ENCODE measurements at places on chromosomes 12 and 14.
A peak's percentile ranks its signal among the peaks of the same experiment; 100 is the strongest.

GRCh38 chr12:110289044-110289710, 8.1 kb downstream of the ATP2A2 start:
- DNase-seq = no peak

DNA sequence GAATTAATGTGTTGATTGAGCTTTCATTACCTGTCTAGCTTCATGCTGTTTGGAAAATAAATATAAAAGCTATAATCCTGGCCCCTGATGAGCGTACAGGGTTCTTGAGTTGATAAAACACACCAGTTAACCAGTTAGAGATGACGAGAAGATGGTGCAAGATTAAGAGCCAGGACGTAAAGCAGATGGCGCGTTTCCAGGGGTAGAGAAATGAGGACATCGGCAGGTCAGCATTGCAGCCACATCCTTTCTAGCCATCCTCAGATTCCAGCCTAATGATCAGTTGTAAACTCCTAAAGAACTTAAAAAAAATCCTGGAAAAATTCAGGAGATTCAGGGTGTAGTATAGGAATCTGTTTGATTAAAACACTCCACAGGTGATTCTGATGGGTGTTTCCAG, 203.7 kb downstream of the CACNA1C start:
- DNase-seq = no peak

DNA sequence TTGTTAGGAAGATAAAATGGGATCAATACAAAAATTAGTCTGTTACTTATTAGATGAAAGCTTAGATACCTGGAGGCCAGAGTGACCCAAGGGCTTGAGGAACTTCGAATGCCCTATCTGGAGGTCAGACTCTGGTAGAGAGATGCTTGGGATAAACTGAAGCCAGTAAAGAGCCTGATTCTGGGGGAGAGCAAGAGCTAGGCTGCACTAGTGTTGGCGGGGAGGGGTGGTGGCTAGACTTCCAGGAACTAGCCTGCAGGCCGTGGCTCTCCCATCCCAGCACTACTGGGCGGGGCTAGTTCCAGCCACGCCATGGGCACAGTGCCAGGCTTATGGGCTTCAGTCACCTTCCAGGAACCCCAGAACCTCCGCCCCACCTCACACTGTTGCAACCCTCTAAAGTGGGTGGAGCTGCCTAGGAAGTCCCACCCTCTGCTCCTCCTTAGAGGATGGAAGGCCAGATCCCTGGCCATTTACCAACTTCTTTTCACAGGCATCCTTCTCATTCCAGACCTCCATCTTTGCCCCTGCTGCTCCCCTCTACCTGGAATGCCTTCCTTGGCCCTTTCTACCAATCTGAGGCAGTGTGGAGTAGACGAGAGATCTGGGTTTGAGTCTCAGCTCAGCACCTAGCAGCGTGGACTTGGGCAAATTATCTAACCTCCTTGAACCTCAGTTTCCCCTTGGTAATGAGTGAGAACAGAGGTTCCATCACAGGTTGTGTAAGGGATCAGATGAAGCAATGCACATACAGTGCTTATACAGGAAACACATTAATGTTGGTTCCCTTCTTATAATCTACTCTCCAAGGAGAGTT, 6.3 kb upstream of the NFE2 start:
- DNase-seq = peak; percentile 10

GRCh38 chr14:61430066-61430757, 108.8 kb downstream of the PRKCH start:
- no peak for DNase-seq

GRCh38 chr12:109512608-109513007, 35.2 kb downstream of the UBE3B start:
- no peak for DNase-seq

DNA sequence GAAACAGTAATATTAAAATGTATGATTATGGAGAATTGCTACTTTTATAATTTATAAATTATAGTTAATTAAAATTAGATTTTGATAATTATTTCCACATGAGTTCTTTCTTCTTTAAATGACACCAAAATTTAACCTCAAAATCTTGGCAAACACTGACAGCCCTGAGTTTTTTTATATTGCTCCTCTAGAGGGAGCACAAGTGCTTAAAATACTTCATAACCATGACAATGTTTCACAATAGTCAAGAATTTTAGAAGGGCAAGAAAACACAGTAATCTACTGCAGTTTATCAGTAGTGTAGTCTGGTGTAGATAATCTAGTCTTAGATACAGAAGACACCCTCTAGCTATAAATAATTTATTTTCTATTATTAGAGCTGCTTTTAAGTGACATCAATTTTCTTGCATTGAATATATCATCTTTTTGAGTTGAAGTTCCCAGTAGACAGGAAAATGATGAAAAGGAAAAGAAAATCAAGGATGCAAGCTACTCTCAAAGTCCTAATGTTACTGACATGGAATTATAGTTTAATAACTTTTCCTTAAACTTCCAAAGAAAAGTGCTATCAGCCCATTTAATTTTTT, 14.3 kb upstream of the PTGER2 start:
- peak; percentile 53 for DNase-seq

DNA sequence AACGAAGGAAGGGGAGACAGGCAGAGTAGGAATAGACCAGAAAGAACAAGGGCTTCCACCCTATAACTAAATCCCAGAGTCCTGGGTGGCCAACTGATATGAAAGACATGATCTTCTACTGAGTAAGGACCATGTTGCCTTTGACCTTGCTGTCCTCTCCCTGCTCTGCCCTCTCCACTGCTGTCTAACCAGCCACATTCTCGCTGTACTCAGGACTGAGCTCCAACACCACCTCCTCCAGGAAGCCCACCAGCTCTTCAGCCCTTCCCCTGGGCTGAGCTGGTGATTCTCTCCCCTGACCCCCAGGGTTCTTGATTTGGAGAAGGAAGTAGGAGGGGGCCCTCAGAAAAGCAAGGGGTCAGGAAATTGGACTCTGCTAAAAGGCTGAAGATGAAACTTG, 159.2 kb downstream of the DICER1 start:
- DNase-seq = no peak

DNA sequence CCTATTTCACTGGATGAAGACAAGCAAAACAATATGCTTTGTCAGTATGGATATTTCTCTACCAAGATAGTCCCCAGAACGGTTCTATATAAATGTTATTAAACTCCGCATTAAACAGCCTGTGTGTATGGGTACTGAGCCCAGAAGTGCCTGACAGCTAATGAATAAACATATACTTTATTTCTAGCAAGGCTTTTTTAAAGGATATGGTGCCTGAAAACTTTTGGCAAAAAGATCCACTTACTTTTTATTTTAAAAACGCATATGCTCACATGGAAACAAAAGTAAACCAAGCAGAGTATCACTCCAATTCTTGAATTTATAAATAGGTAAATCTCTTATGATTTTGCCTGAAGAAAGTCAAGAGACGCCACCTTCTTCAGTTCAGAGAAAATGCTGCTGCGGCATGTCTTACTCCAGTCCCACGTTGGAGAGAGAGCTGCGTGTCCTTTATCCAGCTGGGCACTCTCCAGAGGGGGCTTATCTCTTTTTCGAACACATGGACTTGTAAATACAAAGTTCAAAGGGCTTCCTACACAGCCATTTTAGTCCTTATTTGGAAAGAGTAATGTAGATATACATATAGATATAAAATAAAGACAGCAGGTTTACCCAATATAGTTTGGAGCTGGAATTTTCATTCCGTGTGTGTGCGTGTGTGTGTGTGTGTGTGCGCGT, 264.2 kb downstream of the ADAMTS20 start:
- no peak for DNase-seq

- no peak for DNase-seq
These were observed 11.8 kb upstream of the MYBPC1 start for GRCh38 chr12:101582937-101583336.

DNA sequence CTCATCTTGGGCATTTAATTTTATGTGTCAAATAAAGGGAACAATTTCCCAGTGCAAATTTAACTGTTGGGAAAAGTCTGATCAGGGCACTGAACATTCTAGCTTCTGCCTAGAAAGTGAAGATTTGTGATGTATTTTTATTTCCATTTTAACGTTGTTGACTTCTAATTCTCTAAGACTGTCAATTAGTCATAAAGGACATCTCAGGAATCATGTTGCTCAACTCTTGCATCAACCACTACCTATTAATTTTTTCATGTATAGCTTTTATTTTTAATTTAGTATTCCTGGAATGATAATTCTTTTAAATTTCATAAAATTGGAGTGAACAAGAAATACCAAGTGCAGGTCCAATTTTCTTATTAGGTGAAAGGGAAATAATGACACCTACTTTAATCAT, 87.9 kb upstream of the METAP2 start:
- no peak for DNase-seq

DNA sequence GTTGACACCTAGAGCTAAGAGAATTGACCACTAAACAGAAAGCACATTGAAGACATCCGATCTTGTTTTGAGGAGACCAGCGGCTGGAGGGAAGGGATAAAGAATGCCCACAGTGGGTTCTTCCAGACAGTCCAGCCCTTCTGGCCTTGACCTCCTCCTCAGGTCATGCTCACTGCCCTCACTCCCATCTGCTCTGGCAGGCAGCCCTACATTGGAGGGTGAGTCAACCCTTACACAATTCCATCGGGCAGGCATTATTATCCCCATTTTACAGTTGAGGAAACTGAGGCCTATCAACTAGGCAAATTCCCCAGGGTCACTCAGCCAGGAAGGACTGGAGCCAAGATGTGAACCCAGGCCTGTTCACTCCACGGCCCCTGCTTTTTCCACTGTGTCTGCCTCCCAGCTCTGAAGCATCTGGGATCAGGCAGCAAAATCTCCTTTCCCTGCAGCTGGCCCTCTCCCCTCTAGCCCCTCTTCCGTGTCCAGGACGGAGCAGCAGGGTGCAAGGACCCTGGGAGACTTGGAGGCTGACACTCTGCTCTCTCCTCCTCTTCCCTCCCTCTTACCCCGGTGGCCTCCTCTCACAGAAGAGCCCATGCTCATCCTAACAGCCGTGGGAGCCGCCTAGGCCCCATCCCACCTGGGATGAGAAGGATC, 5.3 kb downstream of the SCNN1A start:
- DNase-seq = no peak

DNA sequence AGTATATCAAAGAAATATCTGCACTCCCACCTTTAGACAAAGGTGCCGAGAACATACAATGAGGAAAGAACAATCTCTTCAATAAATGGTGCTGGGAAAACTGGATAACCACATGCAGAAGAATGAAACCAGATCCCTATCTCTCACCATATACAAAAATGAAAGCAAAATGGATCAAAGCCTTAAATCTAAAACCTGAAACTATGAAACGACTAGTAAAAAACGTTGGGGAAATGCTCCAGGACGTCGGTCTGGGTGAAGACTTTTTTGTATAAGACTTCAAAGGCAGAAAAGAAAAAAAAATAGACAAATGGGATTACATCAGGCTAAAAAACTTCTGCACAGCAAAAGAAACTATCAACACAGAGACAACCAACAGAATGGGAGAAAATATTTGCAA, 83.8 kb downstream of the PPM1A start:
- DNase-seq = no peak

DNA sequence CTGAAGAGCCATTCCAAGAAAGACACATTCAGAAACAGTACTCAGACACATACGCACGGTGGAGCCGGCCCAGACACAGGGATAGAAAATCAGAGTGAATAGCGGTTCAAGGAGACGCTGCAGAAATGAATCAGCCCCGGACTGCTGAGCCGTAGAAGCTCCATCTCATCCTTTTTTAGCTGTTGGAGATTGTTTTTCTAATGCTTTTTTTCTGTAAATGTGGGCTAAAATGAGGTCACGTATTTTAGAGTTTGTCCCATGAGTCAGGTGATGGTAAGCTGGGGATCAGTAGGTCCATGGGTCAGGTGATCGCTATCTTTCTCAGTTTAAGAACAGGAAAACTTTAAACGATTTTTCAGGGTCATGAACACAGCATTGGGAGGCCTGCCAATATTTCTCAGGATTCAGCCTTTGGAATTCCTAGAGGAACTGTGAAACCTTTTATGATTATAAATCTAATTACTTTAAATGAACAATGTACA, 202.4 kb downstream of the ITPR2 start:
- no peak for DNase-seq

DNA sequence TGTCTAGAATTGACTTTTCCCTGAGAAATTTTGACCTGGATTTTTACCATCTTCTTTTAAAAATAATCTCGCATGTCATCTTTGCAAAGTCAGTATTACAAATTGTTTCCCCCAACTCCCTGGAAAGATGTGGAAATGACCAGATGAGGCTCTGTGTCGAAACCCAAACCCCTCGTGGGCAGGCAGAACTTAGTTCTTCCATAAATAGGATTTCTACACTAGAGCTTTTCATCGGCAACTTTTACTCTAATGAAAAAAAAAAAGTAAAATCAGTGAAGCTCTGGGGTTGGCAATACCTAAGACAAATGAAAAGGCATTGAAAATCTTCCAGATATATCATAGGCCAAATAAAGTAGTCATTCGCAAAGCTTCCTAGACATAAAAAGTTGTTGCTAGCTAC, 17.0 kb downstream of the SSPN start:
- DNase-seq = no peak

GRCh38 chr12:45575417-45575816, 154.1 kb upstream of the ARID2 start:
- no peak for DNase-seq

DNA sequence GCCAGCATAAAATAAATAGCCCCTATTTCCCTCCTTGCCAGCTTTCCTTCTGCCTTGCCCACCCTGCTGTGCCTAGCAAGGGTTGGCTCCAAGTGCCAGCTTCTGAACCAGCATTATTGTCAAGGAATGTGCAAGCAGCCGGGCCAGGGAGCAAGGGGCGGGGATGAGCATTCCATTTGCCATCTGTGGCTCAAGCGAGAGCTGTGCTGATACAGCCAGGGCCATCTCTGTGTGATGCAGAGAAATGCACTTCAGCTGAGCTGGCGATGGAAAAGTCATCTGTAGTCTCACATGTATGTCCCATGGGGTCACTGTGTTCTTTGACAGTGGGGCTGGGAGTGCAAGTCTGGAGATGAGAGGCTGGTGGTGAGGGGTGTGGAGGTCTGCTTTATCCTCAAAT, 137.3 kb downstream of the SUDS3 start:
- no peak for DNase-seq

- no peak for DNase-seq
These were observed 49.4 kb downstream of the FERMT2 start for GRCh38 chr14:52901357-52901980.

- DNase-seq = no peak
These were observed 142.9 kb downstream of the RIMBP2 start for GRCh38 chr12:130573235-130573634.

- DNase-seq = no peak
These were observed 25.7 kb downstream of the ALKBH1 start for GRCh38 chr14:77682158-77682553.

GRCh38 chr12:105218434-105218833, 17.5 kb downstream of the APPL2 start:
- DNase-seq = no peak

GRCh38 chr12:117481470-117481869, 120.0 kb upstream of the NOS1 start:
- DNase-seq = no peak

Data from CD4-positive, alpha-beta T cell treated with Interleukin-6 at 100 ng/mL for 8 hours (primary cell).